ENCODE measurements at places on chromosomes 6 and 20.

GRCh38 chr6:35294308-35294945 is 3.2 kb upstream of the DEF6 start:
- DNase-seq = no peak

DNA sequence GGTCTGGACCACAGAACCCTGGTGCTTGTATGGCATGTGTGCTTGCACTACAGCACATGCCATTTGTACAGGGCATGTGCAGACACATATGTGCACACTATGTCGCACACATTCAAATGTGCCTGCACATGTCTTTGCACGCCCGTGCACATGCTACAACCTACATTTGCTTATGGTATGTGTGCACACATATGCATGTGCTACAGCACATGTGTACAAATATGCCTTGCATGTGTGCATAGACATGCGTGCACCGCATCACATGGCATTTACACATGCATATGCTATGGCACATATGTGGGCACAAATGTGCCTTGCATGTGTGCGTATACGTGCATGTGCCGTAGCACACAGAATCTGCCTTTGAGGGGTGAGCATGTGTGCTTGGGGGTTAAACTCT is 90.5 kb downstream of the DHX35 start:
- DNase-seq = no peak

DNA sequence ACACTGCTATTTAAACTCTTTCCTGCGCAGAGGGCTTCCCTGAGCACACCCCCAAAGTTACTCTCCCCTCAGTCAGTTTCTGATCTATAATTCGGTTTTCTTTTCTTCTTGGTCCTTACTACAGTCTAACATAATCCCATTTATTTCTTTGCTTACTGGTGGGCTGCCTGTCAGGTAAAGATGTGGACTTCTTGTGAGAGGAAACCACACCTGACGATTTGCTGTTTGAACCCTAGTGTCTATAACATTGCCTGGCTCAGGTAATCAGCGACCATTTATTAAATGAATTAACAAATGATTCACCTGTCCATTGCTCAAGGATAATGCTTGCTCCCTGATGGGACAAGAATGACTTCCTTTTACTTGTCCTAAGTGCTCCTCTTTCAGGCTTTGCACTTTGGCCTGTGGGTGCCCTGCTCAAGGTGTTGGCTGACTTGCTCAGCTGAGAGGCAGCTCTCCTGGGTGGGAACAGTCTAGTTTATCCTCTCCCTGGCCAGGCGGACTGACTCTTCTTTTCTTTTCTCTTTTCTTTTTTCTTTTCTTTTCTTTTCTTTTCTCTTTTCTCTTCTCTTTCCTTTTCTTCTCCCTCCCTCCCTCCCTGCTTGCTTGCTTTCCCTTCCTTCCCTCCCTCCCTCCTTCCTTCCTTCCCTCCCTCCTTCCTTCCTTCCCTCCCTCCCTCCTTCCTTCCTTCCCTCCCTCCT is 233.1 kb downstream of the BCAS1 start:
- no peak for DNase-seq

DNA sequence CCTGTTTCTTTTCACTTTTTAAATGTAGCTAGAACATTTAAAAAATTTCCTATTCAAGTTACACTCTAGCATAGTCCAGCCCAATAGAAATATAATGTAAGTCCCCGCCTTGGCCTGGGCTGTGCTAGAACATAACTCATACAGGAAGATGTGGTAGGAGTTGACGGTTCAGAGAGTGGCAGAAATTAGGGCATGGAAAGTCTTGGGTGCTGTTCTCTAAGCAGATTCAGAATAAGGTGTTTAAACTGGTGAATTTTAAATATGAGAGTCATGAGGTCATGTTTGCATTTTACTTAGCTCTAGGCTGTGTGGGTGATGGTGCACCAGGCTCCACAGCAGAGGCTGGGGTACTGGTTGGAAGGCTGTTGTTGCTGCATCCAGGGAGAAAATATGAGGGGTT is 256.5 kb downstream of the FARS2 start:
- no peak for DNase-seq

DNA sequence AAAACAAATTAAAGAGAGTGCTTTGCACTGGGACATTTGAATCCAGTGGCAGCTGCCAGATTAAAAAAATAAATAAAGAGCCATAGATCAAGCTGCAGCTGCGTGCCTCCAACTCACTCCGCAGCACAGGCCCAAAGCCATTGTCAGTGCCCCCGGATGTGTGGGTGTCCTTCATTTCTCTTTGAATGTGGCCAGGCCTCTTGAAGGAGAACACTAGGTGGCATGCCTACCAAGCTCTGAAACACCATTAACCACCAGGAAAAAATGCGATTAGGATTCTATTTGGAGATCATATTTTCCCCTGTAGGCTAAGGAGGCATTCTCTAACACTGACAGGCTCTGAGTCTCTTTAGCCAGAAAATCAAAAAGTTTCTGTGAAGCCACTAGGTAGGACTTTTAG is 549.8 kb downstream of the PRKN start:
- DNase-seq = no peak

DNA sequence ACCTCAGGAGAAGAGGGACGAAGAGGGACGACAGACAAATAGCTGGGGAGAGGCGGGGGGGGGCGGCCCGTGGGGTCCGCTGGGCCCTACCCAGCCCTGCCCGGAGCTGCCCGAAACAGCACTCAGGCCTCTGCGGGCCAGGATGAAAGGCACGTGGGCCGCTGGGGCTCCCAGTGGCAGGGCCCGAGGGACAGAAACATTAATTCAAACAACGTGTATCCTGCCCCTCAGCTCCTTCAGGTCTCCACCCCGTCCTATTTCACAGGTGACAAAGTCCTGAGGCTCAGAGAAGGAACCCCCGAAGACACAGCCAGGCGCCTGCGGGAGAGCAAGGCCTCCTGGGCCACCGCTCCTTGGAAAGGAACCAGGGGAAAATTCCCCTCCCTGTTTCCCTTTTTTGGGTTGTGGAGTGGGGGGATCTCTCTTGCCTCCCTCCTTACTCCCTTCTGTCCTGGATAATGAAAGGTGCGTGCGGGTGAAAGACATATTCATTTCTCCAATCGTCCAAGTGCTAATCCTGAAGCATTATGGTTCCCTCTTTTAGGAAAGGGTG is 93.3 kb downstream of the RNASET2 start:
- no peak for DNase-seq

Measured in stimulated activated CD8-positive, alpha-beta memory T cell treated with anti-CD3 and anti-CD28 coated beads, Interleukin-4, amount 100 ng/mL, for 1 hour (primary cell).